ENCODE measurements at places on chromosomes 2 and 18.

DNA sequence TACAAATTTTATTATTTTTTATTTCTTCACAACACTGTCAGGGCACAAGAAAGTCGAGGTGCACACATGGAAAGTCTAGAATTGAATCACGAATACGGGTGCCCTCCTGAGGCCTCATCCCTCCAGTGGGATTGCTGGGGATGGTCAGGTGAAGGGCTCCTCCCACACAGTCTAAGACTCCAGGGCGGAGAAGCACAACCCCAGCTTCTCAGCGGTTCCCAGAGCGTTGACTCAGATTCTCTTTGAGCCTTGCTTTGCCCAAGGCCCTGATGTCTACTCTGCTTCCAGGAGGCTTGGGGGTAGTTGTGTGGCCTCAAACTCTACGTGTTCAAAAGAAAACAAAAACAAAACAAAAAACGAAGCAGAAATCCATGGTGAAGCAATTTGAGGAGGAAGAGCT lies 108.4 kb downstream of the LYPD6B start:
- no peak for DNase-seq

DNA sequence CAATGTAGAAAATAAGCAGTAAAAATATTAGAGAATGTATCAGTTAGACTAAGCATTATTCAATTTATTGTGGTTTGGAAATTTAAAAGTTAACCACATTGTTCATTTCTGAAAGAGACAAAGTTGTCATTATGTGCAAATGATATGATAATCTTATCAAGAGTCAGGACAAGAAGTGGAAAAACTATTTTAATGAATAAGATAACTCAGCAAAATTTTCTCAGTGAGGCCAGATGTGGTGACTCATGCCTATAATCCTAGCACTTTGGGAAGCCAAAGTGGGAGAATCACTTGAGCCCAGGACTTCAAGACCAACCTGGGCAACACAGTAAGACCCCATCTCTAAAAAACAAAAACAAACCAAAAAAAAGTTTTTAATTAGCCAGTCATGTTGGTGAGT lies 39.5 kb upstream of the CERS6 start:
- no peak for DNase-seq

- no peak for DNase-seq
These were observed 1664.6 kb upstream of the CELF4 start for GRCh38 chr18:39230086-39230803.

DNA sequence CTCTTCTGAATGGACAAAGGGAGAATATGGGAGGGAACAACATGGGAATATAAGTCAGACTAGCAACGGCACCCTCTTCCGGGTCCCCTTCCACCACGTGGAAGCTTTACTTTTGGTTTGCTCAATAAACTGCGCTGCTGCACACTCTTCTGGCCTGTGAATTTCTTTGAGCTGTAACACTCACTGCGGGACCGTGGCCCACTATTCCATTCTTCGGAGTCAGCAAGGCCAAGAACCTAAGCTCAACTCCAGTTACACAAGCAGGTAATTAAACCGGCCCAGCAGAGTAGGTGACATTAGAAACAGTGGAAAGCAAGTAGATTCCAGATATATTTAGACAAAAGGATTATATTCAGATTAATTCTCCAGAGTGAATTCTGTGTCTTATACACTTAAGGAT lies 697.4 kb upstream of the NXPH2 start:
- DNase-seq = peak; percentile 8

GRCh38 chr2:12842917-12843316 lies 126.2 kb downstream of the TRIB2 start:
- no peak for DNase-seq

- DNase-seq = peak; percentile 48
These were observed 494.8 kb downstream of the RIT2 start for GRCh38 chr18:42620657-42621056.

DNA sequence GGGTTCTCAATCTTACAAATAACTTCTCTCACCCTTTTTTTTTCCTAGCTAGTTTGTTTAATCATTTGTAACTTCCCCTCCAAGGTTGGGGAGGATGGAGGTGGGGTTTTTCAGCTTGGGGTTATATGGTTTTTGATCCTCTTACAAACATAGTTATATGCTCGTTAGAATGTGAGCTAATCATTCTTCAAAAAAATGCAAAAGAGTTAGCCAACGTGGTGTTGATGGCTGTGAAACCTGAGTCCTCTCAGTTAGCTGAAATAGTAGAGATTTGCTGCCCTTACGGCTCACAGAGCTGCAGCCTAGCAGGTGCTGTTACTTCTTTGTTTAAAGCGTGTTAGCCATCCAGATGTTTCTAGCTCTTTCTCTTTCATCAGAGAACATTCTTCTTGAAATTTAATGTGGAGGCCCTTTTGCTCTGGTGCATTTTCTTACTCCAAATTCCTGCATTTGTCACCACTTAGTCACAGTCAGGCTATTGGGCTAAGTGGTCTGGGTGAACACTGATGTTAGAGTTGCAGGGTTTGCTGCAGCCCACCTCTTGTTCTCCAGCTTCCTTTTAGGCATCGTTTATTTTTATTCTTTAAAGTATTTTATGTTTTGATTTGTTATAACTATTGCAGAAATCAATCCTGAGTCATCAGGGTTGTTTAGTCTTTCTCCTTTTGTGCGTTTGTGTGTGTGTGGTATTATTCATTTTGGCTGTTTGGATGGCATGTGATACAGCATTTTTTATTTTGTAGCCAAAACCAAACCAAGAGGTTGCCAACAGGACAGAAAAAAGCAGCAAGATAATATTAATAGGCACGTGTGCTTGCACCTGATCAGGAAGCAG lies 41.1 kb downstream of the LIMS1 start:
- DNase-seq = no peak

DNA sequence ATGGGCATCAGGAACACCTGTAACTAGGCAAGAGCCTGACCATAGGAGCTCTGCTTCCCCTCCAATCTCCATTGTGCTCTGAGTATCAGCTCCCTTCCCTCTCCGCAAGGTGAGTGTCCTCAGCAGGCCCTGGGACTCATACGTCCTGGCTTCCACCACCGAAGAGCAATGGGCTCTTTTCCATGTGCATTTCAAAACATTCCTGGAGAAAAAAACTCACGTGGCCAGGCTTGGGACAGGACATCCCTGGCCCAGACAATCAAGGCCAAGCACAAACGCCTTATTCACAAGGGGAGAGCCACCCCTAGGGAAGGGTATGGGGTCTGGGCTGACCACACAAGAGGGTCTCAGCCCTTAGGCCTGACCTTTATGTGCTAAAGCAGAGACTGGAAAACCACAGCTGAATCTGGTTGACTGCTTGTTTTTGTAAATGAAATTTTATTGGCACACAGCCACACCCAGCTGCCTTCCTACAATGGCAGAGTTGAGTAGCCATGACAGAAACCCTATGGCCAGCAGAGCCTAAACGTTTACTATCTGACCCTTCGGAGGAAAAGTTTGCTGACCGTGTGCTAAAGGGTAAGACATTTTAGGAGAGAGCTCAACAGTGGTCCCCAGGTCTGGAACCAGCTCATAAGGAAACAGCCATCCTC lies 175.7 kb upstream of the ARL4C start:
- DNase-seq = no peak

DNA sequence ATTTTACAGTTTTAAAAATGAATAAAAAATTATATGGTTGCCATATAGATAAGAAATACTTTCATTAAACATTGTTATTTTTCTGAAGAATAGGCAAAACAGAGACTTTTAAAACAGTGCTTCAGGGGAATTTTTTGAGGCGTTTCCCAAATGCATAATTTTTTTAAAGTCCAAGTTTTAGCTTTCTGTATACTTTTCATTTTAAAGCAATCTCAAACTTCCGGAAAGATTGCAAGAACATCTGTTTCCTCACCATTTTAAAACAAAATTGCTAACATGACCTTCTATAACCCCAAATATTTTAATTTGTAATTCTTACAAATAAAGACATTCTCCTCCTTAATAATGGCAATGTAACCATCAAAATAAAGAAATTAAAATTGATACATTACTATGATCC lies 15.1 kb upstream of the MBD2 start:
- DNase-seq = no peak

DNA sequence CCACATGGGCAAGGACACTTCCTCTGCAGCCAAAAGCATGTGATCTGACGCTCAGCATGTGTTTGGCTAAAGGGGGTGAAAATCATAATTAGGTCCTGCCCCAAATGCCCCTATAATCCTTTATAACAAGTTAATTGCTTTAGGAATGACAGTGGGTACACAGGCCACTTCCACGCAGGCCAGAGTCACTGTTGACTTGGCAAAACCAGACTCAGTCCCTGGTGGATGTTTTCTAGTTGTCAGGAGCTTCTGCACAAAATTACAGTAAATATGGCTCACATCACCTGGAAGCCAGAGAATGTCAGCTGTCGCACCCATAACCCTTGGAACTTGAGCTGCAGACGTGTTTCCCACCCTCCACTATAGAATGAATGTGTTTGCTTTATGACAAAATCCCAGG lies 13.3 kb upstream of the PXDN start:
- no peak for DNase-seq

- DNase-seq = no peak
These were observed 68.9 kb upstream of the ZSWIM2 start for GRCh38 chr2:186917866-186918265.

DNA sequence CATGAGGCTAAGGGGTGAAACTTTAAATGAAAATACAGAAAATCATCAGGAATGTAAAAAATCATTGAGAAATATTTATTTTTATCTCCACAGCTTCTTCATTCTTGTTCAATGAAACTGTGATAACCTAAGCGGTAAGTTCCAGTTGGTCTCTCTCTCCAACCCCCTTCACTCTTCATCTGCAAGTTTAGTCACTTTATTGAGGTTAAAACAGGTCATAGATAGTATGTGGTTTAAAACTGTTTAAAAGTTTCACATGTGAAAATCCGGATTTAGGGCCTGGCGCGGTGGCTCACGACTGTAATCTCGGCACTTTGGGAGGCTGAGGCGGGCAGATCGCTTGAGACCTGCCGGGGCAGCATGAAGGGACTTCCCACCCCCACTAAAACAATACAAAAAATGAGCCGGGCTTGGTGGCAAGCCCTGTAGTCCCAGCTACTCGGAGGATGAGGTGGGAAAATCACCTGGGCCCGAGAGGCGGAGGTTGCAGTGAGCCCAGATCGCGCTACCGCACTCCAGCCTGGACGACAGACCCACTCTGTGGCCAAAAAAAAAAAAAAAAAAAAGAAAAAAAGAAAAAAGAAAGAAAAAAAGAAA lies 1.6 kb upstream of the PHLPP1 start:
- DNase-seq = no peak

DNA sequence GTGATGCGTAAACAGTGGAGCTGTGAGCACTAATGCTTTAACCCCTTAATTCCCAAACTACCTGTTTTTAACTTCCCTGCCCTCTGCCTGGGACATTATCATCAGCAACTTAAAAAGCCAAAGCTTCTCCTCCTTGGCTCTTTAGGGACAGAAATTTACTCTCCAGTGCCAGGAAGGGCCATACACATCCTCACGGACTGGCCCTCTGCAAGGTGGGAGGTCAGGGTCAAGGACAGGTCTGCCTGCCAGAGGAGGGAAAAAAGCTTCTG lies 21.5 kb downstream of the KCTD1 start:
- no peak for DNase-seq

GRCh38 chr2:165920748-165921147 lies 32.8 kb downstream of the TTC21B start:
- no peak for DNase-seq

DNA sequence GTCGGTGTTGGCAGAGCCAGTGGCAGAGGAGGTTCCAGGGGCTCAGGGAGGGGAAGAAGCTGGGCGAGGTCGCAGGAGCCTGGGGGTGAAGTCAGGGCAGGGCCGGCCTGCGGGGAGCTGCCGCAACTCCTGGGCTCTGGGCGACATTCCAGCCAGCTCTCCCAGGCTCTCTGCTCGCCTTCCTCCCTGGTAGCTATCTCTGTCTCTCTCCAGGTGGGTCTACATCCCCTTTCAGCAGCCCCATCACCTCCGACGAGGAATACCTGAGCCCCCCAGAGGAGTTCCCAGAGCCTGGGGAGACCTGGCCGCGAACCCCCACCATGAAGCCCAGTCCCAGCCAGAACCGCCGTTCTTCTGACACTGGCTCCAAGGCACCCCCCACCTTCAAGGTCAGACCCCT lies 27.0 kb downstream of the SPEG start:
- DNase-seq = no peak

All from NCI-H146 (cell line).